ENCODE measurements at places on chromosomes 13 and 19.

GRCh38 chr13:62450759-62451158 lies 1035.1 kb upstream of the PCDH20 start:
- no peak for DNase-seq

- no peak for DNase-seq
These were observed 883 bp downstream of the NPHS1 start for GRCh38 chr19:35851213-35852028.

DNA sequence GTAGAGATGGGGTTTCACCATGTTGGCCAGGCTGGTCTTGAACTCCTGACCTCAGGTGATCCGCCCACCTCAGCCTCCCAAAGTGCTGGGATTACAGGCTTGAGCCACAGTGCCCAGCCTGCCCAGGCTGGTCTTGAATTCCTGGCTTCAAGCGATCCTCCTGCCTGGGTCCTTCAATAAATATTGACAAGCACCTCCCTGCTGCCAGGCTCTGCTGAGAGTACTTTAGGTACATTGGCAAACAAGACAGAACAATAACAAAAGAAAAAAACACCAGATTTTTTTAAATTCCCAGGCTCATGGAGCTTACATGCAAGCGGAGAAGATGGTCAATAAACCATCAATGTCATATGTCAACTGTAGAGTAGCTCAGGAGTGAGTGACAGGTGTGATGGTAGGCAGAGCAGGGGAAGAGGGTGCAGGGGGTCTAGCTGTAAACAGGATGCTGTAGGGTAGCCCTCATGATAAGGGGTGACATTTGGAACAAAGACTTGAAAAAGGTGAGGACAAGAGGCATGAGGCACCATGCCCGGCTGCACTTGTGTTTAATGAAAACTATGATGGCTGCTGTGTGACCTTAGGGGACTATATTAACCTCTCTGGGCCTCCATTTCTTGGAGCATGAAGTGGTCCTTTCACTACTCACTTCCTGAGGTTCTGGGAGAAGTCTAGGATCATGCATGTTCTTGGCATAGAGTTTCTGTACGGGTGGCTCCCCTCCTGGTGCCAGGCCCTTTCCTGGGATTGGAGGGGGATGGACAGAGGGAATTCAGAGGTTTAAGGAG lies 19.6 kb downstream of the SULT2B1 start:
- DNase-seq, result no peak

DNA sequence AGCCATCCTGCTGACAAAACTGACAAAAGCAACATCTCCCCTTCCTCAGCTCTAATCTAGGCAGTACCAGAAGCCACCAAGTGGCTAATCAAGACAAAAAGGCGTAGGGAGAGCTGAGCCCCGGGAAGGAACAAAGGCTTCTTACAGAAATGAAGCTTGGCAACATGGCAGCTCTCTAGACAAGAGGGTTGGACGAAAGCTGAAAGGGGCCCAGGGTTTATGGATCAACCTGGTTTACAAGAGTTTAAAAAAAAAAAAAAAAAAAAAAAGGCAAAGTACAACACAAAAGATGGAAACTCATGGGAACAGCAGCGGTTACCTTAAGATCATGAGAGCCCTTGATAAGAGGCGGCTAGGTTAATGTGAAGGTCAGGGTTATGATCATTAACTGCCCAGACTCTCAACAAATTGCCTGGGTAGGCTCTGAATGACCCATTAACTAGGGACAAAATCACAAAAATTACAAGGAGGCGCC lies 14.0 kb downstream of the ZC3H4 start:
- DNase-seq, result no peak

GRCh38 chr19:5050067-5050656 lies 81.2 kb downstream of the KDM4B start:
- no peak for DNase-seq
